C1 segment of cervical spinal cord (tissue), 14 donors: ENCODE measurements at places on chromosomes 3 and 15.

DNA sequence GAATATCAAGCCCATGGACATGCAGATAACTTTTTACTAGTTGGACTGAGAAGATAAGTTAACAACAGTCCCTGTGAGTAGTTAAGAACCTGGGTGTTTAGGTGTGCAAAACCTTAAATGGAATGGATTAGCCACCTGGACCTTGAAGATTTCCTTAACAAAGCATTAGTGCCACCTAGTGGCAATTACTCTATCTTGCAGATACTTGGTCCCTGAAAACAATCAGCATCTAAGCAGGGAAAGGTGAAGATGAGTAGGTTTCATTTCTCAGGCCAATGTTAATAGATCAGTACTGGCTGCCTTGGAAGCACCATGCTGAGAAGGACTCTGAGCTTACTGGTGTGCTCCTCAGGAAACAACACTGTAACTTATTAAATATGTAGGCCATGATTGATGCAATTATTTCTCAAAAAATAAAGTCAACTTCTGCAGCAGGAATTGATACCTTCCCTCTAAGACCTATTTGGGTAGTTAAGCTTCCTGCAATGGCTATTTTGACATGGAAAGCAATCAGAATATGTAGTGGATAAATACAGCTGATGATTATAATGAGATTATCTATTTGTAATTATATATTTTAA is 329.4 kb downstream of the TBC1D5 start:
- no peak for DNase-seq

GRCh38 chr3:78912259-78912658 is 855.5 kb downstream of the ROBO1 start:
- no peak for DNase-seq

DNA sequence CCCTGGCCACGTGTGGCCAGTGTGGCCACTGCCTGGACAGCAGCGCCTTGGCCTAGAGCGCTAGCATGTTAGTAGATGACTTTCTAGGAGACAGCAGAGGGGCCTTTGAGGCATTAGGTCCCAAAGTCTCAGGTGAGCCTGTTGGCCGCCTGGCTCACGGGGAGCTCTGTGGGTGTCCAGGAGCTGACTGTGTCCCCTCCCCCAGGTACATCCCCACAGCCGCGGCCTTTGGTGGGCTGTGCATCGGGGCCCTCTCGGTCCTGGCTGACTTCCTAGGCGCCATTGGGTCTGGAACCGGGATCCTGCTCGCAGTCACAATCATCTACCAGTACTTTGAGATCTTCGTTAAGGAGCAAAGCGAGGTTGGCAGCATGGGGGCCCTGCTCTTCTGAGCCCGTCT is 17.0 kb downstream of the SEC61A1 start:
- DNase-seq = no peak

DNA sequence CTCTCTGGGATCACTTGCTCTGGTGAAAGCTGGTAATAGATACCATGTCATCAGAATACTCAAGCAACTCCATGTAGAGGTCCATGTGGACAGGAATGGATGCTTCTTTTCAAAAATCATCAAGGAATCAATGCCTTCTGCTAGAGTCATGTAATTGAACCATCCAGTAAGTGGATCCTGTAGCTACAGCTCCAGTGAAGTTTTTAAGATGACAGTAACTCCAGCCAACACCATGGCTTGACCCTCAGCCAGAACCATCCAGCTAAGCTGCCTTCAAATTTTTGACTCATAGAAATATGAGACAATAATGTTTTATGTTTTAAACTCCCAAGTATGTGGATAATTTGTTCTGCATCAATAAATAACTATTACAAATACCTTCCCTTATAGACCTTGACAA is 923.7 kb downstream of the EPHA3 start:
- no peak for DNase-seq
